ENCODE measurements at places on chromosomes 12 and 14. TPM values are rescaled to one million over a fixed set of nuclear protein-coding genes. Genes with fewer than 3 reads are reported as not detected.

MAP1LC3B2 gene
- total RNA-seq = 0.72 TPM

RNF212B gene
- total RNA-seq = not detected

SIX4 gene
- 4.3 TPM for total RNA-seq

LRRC10 gene
- not detected for total RNA-seq

MYRFL gene
- total RNA-seq = 0.40 TPM

TRIM9 gene
- total RNA-seq = 0.43 TPM

FOXN4 gene
- not detected for total RNA-seq

CACNB3 gene
- total RNA-seq = 26.6 TPM

Data from thoracic aorta endothelial cell (primary cell).